Effector memory CD8-positive, alpha-beta T cell (primary cell): ENCODE measurements at places on chromosomes 7 and 10.

GRCh38 chr7:111931016-111931517 lies 275.1 kb downstream of the DOCK4 start:
- no peaks in the 10 kb centered on the region for H3K4me1 ChIP-seq
- H3K4me3 ChIP-seq: no peak overlapping the region
- H3K36me3 ChIP-seq: no peaks in the 10 kb centered on the region
- no peak overlapping the region for H3K27ac ChIP-seq
- no peaks in the 10 kb centered on the region for H3K27me3 ChIP-seq

- DNase-seq: no peak
- no peaks in the 10 kb centered on the region for H3K36me3 ChIP-seq
- no peak overlapping the region for H3K27ac ChIP-seq
These were observed 128.1 kb upstream of the FAM20C start for GRCh38 chr7:64098-64915.

- H3K36me3 ChIP-seq: peaks cover 55% of the 10 kb centered on the region
- no peaks in the 10 kb centered on the region for H3K27me3 ChIP-seq
- H3K4me1 ChIP-seq: peaks cover 42% of the 10 kb centered on the region
- peak overlapping the region; percentile 25 for H3K4me3 ChIP-seq
These were observed 3.5 kb downstream of the ESYT2 start for GRCh38 chr7:158825628-158826289.

DNA sequence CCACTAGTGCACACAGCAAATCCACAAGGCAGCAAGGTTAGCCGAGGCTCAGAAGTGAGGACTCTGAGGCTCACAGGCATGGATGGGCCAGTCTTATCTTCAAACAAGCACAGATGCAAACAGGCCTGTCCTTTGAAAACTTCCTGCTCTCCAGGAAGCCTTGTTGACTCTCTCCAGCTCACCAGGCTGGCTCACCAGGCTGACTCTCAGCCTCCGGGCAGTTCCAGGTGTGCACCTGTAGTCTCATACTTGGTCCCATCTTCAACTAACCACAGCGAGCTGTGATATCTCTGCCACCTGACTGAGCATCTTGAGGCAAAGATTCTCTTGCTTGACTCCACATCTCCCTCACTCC lies 173.9 kb upstream of the ZMIZ1 start:
- H3K4me3 ChIP-seq: no peak overlapping the region
- no peak for DNase-seq
- H3K36me3 ChIP-seq: peaks cover 4% of the 10 kb centered on the region

GRCh38 chr7:34362621-34363020 lies 295.4 kb upstream of the NPSR1 start:
- no peak overlapping the region for H3K4me3 ChIP-seq
- no peak overlapping the region for H3K27ac ChIP-seq
- DNase-seq: no peak
- H3K4me1 ChIP-seq: no peaks in the 10 kb centered on the region
- no peaks in the 10 kb centered on the region for H3K36me3 ChIP-seq
- H3K27me3 ChIP-seq: no peaks in the 10 kb centered on the region

DNA sequence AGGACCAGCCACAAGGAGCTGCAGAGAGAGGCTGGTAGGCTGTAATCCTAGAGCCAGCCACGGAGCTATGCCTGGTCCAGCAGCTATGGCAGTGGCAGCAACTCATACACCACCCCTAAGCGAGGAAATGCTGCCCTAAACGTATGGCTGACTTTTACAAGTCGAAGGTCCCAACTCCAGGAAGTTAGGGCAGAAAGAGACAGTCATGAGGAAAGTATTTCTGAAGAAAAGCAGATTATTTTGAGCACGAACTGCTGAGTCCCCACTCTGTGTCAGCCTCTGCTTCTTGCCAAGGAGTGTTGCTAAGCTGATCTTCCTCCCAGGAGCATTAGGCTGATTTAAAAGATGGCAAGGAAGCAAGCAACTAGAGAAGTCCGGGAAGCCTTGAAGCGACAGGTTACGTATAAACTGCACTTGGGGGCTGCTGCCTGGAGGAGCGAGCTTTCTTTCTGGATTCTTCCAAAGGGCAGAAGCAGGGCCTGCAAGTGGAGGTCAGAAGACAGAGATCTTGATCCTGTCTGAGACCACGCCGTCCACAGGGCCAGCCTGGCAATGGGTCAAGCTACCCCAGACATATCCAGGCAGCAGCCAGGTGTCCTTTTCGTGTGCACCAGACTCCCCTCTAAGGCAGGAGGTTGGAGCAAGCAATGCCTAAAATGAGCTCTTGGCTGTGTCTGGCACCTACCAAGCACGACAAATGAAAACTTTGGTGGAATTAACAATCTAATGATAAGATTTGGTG lies 39.4 kb downstream of the PLXNA4 start:
- H3K36me3 ChIP-seq: no peaks in the 10 kb centered on the region
- no peak overlapping the region for H3K27ac ChIP-seq
- no peak overlapping the region for H3K4me3 ChIP-seq
- peaks cover 12% of the 10 kb centered on the region for H3K27me3 ChIP-seq
- H3K4me1 ChIP-seq: peaks cover 3% of the 10 kb centered on the region
- no peak for DNase-seq

DNA sequence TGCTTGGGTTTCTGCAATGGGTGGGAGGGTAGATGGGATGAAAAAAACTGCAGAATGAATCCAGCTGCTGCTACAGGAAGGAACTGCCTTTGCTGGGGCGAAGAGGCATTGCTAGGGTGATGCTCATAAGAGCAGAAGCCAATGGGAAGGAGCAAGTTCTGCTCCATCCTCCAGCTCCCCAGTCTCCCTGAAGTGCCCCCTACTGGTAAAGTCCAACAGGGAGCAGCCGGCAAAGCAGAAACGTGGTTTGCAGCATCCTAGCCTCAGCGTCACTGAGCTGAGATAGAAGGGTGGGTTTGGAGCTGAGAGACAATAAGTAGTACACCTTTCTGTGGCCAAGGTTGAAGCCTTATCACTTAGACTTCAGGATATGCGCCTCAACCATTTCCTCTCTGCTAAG lies 220.5 kb downstream of the CCSER2 start:
- no peak overlapping the region for H3K4me3 ChIP-seq
- H3K27me3 ChIP-seq: peaks cover 51% of the 10 kb centered on the region
- no peak overlapping the region for H3K27ac ChIP-seq
- H3K4me1 ChIP-seq: no peaks in the 10 kb centered on the region

- peak; percentile 14 for DNase-seq
- H3K27ac ChIP-seq: peak overlapping the region; percentile 64
- peaks cover 16% of the 10 kb centered on the region for H3K4me1 ChIP-seq
- H3K4me3 ChIP-seq: peak overlapping the region; percentile 86
- no peaks in the 10 kb centered on the region for H3K27me3 ChIP-seq
- peaks cover 13% of the 10 kb centered on the region for H3K36me3 ChIP-seq
These were observed 99.5 kb downstream of the HIP1 start for GRCh38 chr7:75639071-75639885.

DNA sequence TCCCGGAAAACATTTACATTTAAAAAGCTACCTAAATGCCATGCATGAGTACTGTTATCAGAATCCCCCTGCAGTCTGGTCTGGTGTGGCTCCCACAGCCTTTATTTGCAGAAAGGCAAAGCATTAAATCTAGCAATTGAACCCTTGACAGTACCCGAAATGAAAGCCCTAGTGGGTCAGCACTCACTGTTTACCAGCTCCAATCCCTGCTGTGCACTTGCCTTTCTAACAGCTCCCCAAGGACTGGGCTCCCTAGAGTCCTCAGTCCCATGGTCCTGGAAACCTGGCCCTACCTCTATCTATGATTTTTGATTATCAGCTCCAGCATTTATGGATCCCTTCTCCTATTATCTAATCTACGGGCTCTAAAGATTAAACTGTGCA lies 1.9 kb upstream of the MACC1 start:
- no peak overlapping the region for H3K4me3 ChIP-seq
- H3K4me1 ChIP-seq: no peaks in the 10 kb centered on the region
- H3K36me3 ChIP-seq: peaks cover 3% of the 10 kb centered on the region
- no peaks in the 10 kb centered on the region for H3K27me3 ChIP-seq

- peak overlapping the region; percentile 53 for H3K27ac ChIP-seq
- no peaks in the 10 kb centered on the region for H3K36me3 ChIP-seq
- DNase-seq: no peak
- peaks cover 14% of the 10 kb centered on the region for H3K4me1 ChIP-seq
- H3K27me3 ChIP-seq: no peaks in the 10 kb centered on the region
These were observed 757.1 kb downstream of the AUTS2 start for GRCh38 chr7:70355198-70356020.

- DNase-seq: no peak
- peaks cover 13% of the 10 kb centered on the region for H3K27me3 ChIP-seq
- H3K4me1 ChIP-seq: no peaks in the 10 kb centered on the region
- no peak overlapping the region for H3K27ac ChIP-seq
These were observed 270.7 kb downstream of the BAMBI start for GRCh38 chr10:28948046-28948445.

DNA sequence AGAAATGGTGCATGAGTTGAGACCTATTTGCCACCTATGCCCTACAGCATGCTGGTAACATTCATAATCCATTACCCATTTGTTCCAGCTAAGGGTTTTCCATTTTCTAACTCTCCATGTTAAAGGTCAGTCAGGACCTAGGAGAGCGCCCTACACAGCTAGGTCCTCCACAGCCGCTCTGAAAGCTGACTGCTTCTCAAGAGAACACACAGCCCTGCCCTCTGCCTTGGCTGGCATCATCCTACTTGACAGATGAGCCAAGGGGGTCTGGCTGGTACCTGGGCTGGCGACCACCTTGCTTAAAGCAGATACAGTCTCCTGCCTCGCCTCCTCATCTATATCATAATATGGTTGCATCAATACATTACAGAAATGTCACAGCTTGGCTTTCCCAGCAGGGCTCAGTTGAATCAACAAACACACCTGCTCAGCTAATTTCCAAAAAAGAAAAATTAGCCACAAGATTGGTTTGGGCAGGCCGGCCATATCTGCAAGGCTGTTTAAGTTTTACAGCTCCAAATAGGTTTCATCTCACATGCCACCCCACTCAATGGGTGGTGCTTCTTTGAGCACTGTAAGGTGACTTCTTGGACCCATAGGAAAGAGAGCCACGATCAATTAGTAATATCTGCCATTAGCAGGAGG lies 17.3 kb downstream of the TLL2 start:
- H3K27me3 ChIP-seq: peaks cover 45% of the 10 kb centered on the region
- H3K4me1 ChIP-seq: no peaks in the 10 kb centered on the region
- no peak overlapping the region for H3K27ac ChIP-seq

DNA sequence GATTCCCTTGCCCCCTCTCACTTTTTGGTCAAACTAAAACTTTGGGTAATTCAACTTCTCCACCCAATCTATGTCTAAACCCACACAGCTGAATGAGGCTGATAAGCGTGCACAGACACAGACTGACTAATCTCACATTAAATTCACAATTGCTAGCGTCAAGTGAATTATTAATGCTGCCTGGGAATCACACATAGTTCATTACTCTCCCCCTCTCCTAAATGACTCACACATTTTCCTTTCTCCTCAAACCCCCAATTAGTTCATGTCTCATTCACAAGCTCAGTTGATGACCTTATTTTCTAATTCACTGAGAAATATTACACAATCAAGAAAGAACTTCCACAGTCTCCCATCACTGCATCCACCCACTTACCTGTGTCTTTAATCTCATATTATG lies 14.5 kb downstream of the KLF14 start:
- H3K4me1 ChIP-seq: no peaks in the 10 kb centered on the region
- H3K4me3 ChIP-seq: no peak overlapping the region
- H3K27me3 ChIP-seq: peaks cover 12% of the 10 kb centered on the region
- DNase-seq: no peak
- H3K36me3 ChIP-seq: no peaks in the 10 kb centered on the region

- H3K4me3 ChIP-seq: peak overlapping the region; percentile 76
- no peaks in the 10 kb centered on the region for H3K27me3 ChIP-seq
- peaks cover 20% of the 10 kb centered on the region for H3K4me1 ChIP-seq
- H3K36me3 ChIP-seq: peaks cover 8% of the 10 kb centered on the region
These were observed 1.2 kb upstream of the LZTS2 start for GRCh38 chr10:100998183-100998990.

GRCh38 chr7:154427533-154427932 lies 375.3 kb downstream of the DPP6 start:
- H3K4me3 ChIP-seq: no peak overlapping the region
- DNase-seq: no peak
- no peak overlapping the region for H3K27ac ChIP-seq
- H3K27me3 ChIP-seq: no peaks in the 10 kb centered on the region
- H3K36me3 ChIP-seq: no peaks in the 10 kb centered on the region

- H3K4me3 ChIP-seq: no peak overlapping the region
- H3K27me3 ChIP-seq: no peaks in the 10 kb centered on the region
- no peaks in the 10 kb centered on the region for H3K36me3 ChIP-seq
- no peak for DNase-seq
These were observed 52.9 kb downstream of the CASD1 start for GRCh38 chr7:94562525-94562924.
